Bronchial epithelial cell (primary cell): ENCODE measurements at places on chromosomes 11 and 22. TPM values are rescaled to one million over a fixed set of nuclear protein-coding genes. Genes with fewer than 3 reads are reported as not detected.

The SSRP1 gene
- 96.6 and 100 TPM in 2 replicates for total RNA-seq

The CAT gene
- total RNA-seq, result 12.9 and 24.1 TPM in 2 replicates

The C11orf52 gene
- 0.26 and 2.3 TPM in 2 replicates for total RNA-seq

The CCDC179 gene
- total RNA-seq, result not detected in 2 replicates

The VWCE gene
- total RNA-seq, result 0.26 TPM in 2 replicates

The LYVE1 gene
- total RNA-seq, result not detected in 2 replicates
